ENCODE measurements at places on chromosomes 1 and 21.

- DNase-seq = peak; percentile 19
Observed at GRCh38 chr21:18493422-18493821, 89.8 kb upstream of the TMPRSS15 start.

GRCh38 chr1:147337040-147337630, 94.7 kb downstream of the CHD1L start:
- no peak for DNase-seq

DNA sequence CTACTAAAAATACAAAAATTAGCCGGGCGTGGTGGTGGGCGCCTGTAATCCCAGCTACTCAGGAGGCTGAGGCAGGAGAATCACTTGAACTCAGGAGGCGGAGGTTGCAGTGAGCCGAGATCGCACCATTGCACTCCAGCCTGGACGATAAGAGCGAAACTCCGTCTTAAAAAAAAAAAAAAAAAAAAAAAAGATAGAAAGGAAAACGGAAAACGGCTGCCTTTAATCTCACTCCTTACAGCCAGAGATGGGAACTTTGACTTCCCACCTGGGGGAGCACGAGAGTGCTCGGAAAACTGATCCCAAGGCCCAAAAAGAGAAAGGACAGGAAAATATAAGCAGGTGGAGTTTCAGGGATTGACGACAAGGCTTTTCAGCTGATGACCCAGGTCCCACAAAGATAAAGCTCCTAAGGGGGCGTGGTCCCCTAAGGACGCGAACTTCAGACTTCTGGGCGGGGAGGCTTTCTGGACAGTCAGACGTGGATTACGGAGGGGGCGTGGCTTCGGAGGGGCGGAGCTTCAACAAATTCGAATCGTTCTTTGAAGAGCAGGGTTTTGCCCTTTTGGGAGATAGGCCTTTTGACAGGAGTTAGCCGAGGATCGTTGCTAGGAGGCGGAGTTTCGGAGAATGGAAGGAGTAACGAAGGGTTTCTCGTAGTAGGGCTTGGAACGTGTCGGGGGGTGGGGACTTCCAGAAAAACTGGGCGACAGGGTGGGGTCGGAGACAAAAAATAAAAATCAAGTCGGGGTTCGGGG, 958 bp upstream of the CKS1B start:
- peak; percentile 81 for DNase-seq

GRCh38 chr1:209190591-209191261, 392.8 kb upstream of the CAMK1G start:
- no peak for DNase-seq

GRCh38 chr1:178037510-178038253, 56.2 kb upstream of the RASAL2 start:
- no peak for DNase-seq

GRCh38 chr1:58447886-58448285, 98.6 kb downstream of the OMA1 start:
- DNase-seq = no peak

DNA sequence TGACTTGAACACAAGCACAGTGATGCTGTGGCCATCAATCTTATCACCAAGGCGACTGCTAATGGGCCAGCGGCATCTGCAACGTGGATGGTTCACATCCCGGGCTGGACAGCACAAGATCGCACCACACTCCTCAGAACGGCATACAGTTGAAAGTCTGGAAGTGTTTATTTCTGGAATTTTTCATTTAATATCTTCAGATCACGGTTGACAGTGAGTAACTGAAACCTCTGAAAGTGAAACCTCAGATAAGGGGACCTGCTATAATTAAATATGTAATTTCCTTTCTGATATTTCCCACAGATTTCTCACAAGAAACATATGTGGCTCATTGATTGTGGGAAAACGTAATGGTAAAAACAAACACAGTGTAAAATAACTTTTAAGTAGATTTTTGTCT, 83.7 kb downstream of the POFUT2 start:
- DNase-seq = no peak

GRCh38 chr1:164638492-164639202, 79.7 kb downstream of the PBX1 start:
- no peak for DNase-seq

DNA sequence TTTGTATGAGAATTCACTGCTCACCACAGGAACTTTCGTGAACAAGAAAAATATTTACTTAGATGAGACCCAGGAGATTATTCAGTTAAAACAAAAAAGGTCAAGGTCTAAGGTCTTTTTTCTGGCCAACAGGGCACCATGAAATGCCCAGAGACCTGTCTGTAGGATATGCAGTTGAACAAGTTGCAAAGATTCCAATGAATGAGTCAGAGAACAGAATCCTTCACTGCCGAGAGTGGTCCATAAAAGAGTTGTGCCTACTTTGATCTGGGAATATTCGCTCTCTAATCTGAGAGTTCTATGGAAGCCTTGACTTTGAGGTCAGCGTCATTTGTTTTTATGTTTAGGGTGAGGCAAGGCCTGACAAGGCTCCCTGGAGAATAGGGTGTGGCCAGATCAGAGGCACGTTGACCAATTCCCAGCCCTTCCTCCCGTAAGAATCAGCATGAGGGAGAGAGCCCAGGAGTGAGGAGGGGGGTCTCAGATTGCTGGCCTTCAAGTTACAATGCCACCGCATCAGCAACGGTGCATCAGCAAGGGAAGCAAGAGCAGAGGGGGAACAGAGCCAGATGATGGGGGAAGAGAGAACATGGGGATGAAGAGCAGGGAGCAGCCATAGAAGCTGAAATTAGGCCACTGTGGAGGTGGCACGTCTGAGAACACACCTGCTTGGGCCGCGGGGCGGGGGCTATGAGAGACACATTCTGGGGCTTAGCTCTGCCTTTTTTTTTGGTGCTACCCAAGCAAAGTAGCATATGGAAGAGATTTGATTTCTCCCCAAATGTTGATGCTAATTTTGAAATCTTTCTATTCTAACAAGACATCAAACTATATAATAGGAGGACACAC, 206.4 kb upstream of the RAB4A start:
- DNase-seq = no peak

GRCh38 chr1:6321205-6321604, 60.3 kb upstream of the GPR153 start:
- no peak for DNase-seq

DNA sequence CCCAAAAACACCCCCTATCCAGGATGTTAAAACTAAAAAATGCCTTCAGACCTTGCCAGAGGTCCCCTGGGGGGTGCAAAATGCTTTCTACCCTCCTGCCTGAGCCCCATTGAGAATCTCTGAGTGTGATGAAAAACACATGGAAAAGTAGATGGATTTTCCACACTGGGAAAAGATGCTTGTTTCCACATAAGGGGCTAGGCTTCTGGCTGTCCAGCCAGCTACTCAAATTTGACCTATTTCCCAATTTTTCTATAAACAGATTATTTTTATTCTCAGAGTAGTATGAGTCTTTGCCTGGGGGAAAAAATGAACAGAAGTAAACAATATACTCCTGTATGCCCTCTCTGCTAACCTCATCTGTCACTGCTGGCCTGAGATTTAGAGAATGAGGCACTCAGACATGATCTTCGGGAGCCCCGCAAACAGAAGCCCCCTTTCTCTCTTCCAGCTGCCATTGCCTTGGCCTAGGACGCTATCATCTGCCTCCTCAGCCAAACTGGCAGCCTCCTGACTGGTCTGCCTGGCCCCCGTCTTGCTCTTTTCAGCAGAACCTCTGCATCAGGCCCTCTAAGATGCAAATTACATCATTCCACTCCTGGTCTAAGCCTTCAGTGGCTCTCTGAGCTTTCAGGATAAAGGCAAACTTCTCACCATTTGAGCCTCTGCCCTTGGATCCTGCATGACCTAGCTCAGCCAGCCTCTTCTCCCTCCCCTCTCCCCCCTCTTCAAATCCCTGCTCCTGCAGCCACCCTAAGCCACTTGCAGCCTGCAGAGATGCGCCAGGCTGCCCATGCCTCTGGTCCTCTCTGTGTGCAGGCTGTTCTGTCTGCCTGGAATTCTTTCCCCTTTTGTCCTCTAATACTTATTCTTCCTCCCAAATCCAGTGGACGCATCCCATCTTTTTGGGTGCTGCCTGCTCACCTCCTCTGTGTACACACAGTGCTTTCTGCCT, 39.7 kb upstream of the TMEM125 start:
- DNase-seq = no peak

- no peak for DNase-seq
Observed at GRCh38 chr1:230632273-230632873, 9.9 kb upstream of the COG2 start.

GRCh38 chr1:30295674-30296073, 427.7 kb downstream of the MATN1 start:
- no peak for DNase-seq

- no peak for DNase-seq
Observed at GRCh38 chr1:22245726-22246125, 102.8 kb upstream of the WNT4 start.

- DNase-seq = no peak
Observed at GRCh38 chr21:33648555-33648954, 6.3 kb downstream of the ITSN1 start.

- peak; percentile 17 for DNase-seq
Observed at GRCh38 chr1:231093156-231093922, 53.3 kb upstream of the FAM89A start.

- DNase-seq = no peak
Observed at GRCh38 chr1:16168622-16169360, 12.9 kb upstream of the EPHA2 start.

DNA sequence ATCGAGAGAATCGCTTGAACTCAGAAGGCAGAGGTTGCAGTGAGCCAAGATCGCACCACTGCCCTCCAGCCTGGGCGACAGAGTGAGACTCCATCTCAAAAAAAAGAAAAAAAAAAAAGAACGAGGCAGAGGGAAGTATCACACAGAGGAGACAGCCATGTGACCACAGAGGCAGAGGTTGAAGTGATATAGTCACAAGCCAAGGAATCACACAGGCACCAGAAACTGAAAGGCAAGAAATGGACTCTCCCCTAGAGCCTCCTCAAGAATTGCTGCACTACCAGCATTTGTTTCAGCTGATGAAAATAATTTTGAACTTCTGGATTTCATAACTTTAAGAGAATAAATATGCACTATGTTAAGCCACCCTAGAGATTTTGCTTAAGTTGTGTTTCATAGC, 459.6 kb downstream of the PTPRC start:
- DNase-seq = no peak

- no peak for DNase-seq
Observed at GRCh38 chr1:243390162-243390791, 134.4 kb downstream of the SDCCAG8 start.

DNA sequence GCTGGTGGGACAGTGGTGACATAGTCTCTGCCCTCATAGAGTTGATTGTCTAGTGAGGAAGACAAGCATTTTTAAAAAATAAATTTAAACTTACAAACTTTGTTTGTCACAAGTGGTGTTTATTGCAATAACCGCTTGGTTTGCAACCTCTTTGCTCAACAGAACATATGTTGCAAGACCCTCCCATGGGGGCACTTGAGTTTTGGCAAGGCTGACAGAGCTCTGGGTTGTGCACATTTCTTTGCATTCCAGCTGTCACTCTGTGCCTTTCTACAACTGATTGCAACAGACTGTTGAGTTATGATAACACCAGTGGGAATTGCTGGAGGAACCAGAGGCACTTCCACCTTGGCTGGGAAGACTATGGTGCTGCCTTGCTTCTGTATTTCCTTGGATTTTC, 58.4 kb downstream of the LAMC2 start:
- no peak for DNase-seq

GRCh38 chr1:25954282-25954938, 43.5 kb downstream of the PAFAH2 start:
- no peak for DNase-seq

- no peak for DNase-seq
Observed at GRCh38 chr1:119790451-119791198, 20.6 kb downstream of the REG4 start.

- peak; percentile 57 for DNase-seq
Observed at GRCh38 chr1:209207701-209208286, 375.7 kb upstream of the CAMK1G start.

- DNase-seq = peak; percentile 74
Observed at GRCh38 chr1:182615468-182616129, 11.4 kb upstream of the RGS16 start.

DNA sequence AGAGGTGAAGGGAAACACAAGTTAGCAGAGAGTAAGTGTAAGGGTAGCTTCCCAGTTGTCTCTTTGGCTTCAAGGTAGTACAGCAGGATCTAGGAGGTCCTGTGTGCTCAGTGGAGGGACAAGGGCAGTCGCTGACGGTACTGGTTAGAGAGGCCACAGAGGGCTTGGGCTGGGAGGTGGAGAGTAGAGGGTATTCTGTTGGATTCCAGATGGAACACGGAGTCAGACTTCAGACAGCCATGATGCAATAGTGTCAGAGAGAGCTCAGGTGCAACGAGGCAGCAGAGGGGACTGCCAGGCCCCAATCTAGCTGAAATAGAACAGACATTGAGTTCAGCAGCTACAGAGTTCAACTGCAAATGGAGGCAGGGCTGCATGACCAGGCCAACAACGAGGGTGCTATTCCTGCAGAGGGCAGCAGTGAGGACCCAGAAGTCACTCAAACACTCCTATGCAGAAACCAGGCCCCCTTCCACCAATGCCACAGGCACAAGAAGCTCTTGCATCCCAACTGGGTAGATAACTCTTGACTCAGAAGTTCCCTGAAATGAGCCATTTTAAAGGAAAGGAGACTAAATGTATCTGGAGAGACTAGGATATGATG, 325.0 kb upstream of the ESRRG start:
- no peak for DNase-seq

GRCh38 chr1:101316256-101316655, 79.4 kb downstream of the S1PR1 start:
- no peak for DNase-seq

GRCh38 chr1:205038132-205038786, 4.8 kb upstream of the CNTN2 start:
- DNase-seq = no peak

DNA sequence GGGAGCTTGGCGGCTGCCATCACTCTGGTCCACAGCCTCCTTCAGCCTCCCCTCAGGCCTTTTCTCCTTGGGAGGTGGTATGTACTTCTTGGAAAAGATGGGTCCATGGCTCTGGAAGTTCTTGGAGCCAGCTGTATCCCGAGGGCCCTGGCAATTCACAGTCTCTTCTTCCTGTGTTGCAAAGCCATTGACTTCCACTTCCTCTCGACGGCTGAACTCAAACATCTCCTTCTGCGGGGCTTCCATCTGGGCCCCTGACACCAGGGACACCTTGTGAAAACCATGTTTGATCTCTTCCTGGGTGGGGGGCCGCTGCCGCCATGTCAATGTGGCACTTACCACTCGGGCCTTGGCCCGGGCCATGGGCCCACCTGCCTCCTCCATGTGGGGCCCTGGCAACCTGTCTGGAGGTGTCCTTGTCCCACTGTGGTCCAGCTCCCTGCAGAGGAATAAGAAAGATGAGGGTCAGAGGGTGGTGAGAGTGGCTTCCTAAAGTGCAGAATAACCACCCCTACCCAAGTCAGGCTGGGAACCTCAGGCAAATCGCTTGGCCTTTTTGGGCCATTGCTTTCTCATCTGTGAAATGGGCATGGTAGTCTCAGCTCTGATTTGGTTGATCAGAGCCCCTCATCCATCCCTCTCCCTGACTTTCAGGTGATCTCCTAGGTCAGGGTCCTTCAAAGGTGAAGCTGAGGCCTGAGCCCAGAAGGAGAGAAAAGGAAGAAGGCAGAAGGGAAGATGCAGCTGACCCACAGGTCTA, 7.5 kb downstream of the CRYBG2 start:
- DNase-seq = no peak

- no peak for DNase-seq
Observed at GRCh38 chr21:14241297-14241696, 25.3 kb downstream of the RBM11 start.

All from nucleus accumbens (tissue), 56 donors.